ENCODE measurements at places on chromosomes 5 and 9.

- no peak for DNase-seq
Measured at GRCh38 chr9:78691542-78691941, 394.6 kb downstream of the PSAT1 start.

- no peak for DNase-seq
Measured at GRCh38 chr9:5263351-5264218, 32.4 kb downstream of the INSL4 start.

GRCh38 chr9:136784249-136784996 lies 6.7 kb upstream of the TMEM141 start:
- DNase-seq = no peak

DNA sequence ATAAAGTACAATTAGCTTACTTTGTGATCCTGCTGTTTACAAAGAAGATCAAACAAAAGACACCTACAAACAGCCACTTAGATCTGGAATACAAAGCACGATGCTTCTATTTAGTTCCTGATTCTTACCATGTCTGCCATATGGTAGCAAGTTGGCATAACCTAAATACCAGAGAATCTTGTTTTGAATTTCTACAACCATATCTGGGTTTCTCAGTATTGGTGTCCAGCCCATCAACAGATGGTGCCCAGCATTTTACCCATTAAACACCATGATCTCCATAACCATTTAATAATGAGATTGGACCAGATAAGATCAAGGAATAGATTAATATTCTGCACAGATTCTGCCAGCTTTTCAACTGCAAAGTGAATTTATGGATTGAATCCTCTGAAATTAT lies 29.8 kb downstream of the SLC24A2 start:
- no peak for DNase-seq

DNA sequence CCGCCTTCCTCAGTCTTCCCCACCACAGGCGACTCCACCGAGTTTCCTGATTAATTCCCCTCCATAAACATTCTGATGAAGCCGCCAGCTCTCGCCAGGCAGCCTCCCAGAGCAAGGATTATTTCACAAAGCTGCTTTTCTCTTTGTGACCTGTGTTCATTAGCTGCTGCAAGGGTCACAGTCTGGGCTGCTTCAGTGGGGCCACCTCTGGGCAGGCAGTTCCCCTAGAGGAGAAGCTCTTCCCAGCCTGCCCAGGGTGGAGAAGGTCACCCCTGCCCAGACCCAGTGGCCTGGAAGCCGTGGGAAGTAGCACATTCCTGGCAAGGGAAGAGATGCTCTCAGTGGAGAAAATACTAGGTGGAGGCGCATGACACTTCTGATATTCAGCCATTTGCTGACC lies 58.4 kb upstream of the RAPGEF1 start:
- DNase-seq = no peak

GRCh38 chr5:79642210-79642609 lies 30.0 kb downstream of the TENT2 start:
- no peak for DNase-seq

All from H9 (cell line).